Osteoblast (primary cell): ENCODE measurements at places on chromosomes 13 and 19. TPM values are rescaled to one million over a fixed set of nuclear protein-coding genes. Genes with fewer than 3 reads are reported as not detected.

ZNF865 gene
- total RNA-seq: 1.4 and 1.5 TPM in 2 replicates

PEAK3 gene
- total RNA-seq: under 0.01 TPM in 1 of 2 replicates, not detected in the other

TMEM272 gene
- total RNA-seq: not detected in 2 replicates

DNA sequence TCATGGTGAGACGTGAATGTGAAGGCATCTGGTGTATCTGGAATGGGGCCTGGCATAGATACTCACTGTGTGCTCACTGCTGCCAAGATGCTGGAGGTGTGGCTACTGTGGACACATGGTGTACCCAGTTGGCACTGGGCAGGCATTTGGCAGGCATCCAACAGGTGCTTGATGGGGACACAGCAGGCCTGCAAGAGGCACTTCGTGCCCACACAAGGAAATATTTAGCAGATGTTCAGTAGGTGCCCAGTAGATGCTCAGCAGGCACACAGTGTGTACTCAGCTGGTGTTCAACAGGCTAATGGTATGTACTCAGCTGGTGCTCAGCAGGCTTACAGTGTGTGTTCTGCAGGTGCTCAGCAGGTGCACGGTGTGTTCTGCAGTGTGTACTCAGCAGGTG lies 14.2 kb downstream of the CRTC1 start:
- H3K4me3 ChIP-seq: no peak overlapping the region
- DNase-seq: peak; percentile 29
- H3K4me1 ChIP-seq: peaks cover 12% of the 10 kb centered on the region
- H3K27ac ChIP-seq: no peak overlapping the region
- H3K36me3 ChIP-seq: no peaks in the 10 kb centered on the region

DNA sequence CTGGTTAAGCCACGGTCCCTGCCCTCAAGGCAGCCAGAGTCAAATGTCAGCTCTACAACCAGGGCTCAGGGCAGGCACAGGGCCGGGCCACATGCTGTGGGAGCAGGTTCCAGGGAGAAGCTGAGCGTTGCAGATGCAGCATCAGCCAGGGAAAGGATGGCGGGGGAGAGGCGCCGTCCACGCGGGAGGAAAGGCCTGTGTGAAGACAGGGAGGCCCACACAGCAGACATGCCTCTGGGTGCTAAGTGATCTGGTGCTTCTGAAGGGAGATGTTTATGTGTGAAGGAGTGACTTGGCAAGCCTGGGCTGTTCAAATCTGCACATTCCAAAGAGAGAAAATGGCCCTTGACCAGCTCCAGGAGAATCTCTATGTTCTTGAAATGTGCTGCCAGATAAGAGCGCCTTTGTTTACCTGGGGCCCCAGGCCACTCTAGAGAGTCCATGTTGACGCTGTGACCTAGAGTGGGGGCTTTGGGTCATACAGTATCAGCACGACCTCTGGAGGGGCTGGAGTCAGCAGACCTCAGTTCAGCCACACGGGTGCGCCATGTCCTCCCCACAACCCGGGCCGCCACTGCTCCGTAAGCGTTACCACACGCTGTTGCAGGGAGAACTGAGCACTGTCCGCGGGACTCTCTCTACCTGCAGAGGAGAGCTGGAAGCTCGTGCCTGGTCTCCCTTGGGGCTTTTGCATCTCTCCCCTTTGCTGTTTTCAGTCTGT lies 15.9 kb upstream of the ATF5 start:
- H3K4me1 ChIP-seq: peaks cover 3% of the 10 kb centered on the region
- DNase-seq: peak; percentile 56
- no peak overlapping the region for H3K4me3 ChIP-seq
- no peak overlapping the region for H3K27ac ChIP-seq

GRCh38 chr13:93744886-93745285 lies 518.3 kb downstream of the GPC6 start:
- H3K27me3 ChIP-seq: no peaks in the 10 kb centered on the region
- DNase-seq: no peak
- no peaks in the 10 kb centered on the region for H3K4me1 ChIP-seq
- H3K27ac ChIP-seq: no peak overlapping the region
